CD4-positive, alpha-beta T cell treated with Interleukin-17A for 1 hour (primary cell): ENCODE measurements at places on chromosomes 12 and 14.

DNA sequence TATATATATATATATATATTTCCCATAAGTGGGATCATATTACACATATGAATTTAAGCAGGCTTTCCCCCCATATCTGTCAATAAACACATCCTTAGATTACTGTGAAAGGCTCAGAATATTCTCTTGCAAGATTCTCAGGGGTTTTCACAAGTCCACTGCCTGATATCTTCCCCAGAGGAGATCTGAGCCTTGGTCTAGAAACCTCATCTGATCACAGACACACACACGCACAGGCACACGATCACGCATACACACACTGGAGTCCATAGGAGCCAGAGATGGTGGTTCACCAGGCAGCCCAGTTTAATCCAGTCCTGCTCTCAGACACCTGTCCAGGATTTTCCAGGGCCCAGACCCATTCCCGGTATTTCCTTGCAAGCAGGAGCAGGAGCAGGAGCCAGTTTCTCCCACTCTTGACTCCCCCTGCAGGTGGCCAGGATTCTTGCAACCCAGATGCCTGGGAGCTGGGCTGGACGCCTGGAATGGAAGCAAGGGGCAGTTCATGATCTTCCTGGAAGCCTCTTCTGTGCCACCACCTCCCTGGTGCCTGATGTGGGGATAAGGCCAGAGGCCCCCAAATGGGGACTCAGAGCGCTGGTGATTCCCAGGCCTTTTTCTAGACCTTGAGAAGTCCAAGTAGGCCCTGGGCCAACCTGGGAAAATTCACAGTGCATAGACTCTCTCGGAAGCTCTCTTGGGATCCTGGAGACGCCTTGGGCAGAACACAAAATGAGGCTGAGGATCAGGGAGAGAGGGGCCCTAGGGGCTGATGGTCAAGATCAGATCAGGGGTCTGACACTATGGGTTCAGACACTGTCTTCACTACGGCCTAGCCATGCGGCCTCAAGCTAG is 16.5 kb upstream of the KRT78 start:
- peak; percentile 17 for DNase-seq

DNA sequence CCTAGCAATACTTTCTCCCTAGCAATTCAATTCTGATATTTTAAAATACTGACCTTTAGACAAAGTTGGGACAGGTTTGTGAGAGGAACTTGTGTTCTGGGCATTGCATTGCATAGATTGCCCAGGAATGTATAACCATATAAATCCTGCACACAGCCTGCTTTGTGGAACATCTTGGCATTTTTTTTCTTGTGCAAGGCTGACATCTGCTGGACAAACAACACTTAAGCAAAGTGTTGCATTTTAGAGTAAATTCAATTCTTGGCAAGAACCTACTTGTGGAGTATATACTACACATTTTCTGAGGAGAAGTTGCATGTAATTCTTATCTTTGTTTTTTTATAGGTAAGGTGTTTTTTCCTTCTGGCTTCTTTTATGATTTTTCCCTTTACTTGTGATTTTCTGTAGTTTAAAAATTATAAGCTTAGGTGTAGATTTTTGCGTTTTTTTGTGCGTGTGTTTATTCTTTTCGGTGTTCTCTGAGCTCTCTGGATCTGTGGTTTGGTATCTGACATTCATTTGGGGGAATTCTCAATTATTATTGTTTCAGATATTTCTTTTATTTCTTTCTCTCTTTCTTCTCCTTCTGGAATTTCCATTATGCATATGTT is 26.4 kb downstream of the TESPA1 start:
- peak; percentile 78 for DNase-seq

- no peak for DNase-seq
Measured at GRCh38 chr14:101225157-101226152, 321.9 kb upstream of the RTL1 start.

DNA sequence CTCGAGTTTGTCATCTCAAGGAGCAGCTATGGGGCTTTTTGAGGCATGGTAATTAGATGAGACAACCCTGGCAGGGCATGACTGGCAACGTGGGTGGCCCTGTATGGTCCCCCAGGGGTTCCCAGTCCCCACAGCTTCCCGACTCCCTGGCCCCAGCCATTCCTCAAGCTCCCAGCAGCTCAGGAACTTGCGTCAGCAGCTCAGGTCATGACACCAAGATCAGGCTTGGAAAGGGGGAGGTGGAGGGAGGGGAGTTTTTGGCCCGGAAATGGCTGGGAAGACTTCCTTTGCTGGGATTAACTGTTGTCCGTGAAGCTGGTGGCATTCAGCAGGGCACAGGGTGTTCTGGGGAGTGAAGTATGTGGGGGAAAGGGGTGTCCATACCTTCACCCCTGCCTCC is 10.4 kb upstream of the NRIP2 start:
- no peak for DNase-seq

DNA sequence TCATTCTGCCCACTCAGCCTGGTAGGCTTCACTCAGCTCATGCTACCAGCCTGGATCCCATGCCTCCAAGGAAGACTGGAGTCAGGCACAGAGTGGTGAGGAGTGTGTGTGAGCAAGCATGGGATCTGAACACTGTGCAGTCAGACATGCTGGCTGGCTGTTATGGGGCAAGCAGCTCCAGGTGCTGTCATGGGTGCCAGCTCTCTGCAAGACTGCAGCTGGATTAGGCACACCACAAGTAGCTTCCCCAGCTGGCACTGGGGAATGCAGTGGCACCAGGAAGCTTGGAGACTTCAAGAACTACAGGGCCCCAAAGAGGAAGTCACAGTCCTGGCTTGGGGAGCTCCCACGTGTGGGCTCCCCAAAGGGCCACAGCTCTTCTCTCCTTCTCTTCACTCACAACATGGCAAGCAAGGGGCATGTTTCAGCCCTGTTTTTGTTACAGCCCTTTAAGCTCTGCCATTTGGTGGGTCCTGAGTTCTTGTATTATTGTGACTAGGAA is 202.5 kb downstream of the VRK1 start:
- DNase-seq, result no peak

GRCh38 chr14:105491366-105491973 is 424 bp downstream of the TEDC1 start:
- peak; percentile 92 for DNase-seq

GRCh38 chr12:122977153-122977552 is 2.1 kb downstream of the OGFOD2 start:
- no peak for DNase-seq

DNA sequence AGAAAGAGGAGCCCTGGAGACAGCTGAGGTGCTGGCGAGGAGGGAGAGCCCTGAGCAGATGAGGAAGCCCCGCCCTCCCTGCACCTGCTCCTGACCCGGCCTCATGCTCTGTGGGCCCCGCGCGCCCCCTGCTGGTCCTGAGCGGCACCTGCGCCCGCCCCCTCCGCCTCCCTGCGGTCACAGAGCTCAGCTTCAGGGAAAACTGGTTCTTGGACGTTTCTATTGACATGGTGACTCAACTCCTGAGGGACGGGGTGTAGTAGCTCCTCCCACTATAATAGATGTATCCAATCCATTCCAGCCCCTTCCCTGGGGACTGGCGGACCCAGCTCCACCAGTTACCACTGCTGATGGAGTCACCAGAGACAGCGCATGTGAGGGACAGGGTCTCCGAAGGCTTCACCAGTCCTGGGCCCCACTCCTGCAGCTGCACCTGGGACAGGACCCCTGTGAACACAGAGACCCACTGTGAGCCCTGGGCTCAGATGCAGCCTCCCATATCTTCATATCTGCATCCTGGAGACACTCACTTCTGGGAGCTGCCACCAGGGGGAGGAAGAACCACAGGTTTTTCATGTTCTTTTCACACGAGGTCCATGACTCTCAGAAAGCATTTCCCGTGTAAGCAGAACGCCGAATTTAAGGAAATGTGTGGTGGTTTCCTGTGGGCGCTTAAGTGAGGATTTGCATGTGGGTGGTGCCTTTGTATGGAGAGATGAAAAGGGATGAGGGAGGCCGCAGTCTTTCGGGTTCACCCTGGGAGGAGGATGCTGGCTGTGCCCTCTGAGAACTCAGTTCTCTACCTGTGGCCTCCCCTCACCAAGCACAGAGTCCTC is 1346.4 kb downstream of the TMEM121 start:
- DNase-seq, result peak; percentile 81

- no peak for DNase-seq
Measured at GRCh38 chr12:9169979-9170634, 38.1 kb downstream of the PZP start.

- DNase-seq, result no peak
Measured at GRCh38 chr12:71397433-71397954, 42.1 kb upstream of the LGR5 start.

- DNase-seq, result no peak
Measured at GRCh38 chr14:21075719-21076437, 5.8 kb downstream of the ARHGEF40 start.

DNA sequence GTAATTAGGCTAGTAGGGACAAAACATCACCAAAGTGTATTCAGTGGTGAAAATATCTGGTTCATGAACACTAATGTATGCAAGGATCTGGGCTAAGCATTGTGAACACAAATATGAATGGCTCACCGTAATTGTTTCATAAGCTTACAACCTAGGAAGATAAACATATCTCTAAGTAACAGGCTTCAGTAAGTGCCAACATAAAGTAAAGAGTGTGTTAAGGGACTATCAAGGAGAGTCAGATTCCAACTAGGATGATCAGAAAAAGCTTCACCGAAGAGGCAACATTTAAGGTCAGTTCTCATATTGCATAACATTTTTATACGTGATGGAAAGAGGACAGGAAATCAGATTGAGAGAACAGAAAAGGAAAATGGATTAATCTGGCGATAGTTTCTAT is 29.4 kb downstream of the ABCC9 start:
- DNase-seq, result no peak

DNA sequence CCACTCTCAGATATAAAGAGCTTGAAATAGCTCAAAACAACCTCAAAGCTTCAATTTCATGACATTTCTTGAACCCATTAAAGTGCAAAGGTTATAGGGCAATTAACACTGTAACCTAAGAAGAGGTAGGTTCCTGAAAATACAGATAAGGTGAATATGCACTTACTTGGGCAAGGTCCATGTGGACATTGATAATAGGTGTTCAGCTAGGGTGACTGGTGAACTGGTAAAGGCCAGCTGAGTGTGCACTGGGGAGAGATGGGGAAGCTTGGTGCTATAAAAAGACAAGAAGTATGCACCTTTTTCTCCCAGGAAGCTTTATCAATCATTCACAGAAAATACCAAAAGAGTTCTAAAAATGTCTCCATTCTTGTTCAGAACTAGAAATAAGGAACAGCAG is 418.6 kb downstream of the SLC16A7 start:
- no peak for DNase-seq
